NCI-H1417 (cell line): ENCODE measurements at places on chromosomes 12 and 14.

- DNase-seq: no peak
Measured at GRCh38 chr14:36478782-36479181, 41.2 kb downstream of the NKX2-1 start.

DNA sequence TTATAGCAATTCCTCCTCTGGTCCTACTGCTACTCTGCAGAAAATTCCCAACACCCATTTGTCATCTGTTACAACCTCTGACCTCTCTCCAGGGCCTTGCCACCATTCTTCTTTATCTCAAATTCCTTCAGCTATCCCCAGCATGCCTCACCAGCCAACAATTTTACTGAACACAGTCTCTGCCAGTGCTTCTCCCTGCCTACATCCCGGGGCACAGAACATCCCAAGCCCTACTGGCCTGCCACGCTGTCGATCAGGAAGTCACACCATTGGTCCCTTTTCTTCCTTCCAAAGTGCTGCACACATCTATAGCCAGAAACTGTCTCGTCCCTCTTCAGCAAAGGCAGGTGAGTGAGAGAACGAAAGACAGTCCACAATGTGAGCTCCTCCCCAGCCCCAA, 122.1 kb downstream of the TTLL5 start:
- no peak for DNase-seq

- DNase-seq: no peak
Measured at GRCh38 chr12:52641468-52641867, 10.5 kb downstream of the KRT2 start.

DNA sequence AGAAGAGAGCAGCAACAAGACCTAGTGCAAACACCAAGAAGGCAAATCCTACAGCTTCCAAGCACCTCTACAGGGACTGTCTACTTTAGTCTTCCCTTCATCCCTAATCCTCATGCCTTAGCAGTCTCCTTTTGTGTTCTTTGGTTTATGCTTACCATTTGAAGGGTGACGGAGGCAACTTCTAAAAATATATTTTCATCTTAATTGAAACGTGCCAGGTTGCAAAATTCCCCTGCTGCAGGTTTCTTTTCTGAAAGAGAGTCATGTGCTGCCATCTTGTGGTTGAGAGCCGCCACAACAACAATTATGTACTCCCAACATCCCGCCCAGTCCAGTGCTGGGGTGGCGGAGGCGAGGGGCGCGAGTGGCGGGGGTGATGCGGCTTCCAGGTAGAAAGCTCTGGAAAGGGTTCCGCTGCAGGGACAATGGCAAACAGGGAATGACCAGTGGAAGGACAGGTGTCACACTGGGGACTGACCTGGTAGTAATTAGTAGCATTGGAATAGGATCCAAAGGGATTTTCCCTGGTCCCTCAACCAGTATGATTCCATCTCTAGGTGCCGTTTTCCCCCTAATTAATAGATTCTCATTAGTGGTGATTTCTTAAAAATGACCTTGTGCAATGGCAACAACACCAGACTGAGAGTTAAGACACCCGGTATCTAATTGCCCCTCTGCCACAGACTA, 80.3 kb upstream of the GNG2 start:
- DNase-seq: peak; percentile 87

DNA sequence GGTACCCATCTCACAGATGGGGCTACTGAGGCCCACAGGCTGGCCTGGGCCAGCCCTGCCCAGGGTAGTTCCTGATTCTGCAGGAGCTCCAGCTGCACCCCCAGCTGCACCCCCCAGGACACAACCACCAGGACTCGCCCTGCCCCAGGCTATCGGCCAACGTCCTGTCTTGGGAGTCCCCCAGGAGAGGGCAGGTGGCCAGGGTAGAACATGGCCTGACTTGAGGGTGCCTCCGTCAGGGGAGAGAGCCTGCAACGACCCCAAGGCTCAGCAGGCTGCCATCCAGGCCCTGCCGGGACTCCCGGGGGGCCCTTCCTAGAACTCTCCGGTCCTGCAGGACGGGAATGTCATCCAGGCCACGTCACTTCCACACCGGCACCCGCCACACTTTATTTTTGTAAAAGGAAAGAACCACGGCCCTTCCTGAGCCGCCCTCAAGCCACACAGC, 15.8 kb downstream of the JAG2 start:
- no peak for DNase-seq

DNA sequence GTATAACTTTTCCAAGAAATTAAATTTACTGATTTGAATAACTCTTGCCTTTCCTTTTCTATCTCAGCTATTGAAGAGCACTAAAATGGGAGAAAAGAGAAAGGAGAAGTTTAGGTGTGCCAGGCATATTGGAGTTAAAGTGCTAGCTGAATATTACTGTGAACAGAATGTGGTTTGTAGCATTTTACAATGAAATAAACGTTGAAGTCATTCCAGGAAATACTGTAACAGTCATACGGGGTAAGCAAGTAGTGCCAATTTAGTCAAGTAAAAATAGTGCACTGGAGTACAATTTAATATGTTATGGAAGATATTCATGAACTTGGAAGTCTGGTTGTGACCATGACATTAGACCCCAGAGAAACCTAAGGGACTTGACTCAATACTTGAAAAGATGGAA, 62.1 kb downstream of the E2F7 start:
- DNase-seq: no peak

DNA sequence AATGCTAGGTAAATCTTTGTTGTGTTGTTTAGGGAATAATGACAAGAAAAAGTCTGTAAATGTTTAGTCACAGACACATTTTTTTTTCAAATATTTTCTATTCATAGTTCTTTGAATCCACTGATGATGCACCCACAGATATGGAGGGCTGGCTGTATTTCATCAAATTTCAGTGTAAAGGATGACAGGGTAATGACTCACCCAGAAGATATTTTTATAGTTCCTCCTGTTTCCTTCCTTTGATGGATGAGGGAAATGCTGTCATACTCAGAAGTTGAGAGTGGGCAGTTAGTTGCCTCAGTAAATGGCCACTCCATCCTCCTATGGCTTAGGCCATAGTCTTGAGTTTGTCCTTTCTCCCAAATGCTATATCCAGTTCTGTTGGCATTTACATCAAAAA, 76.9 kb upstream of the REP15 start:
- no peak for DNase-seq

GRCh38 chr12:51011955-51012354, 14.2 kb downstream of the SLC11A2 start:
- no peak for DNase-seq

GRCh38 chr14:84937449-84937848, 592.5 kb upstream of the FLRT2 start:
- no peak for DNase-seq

DNA sequence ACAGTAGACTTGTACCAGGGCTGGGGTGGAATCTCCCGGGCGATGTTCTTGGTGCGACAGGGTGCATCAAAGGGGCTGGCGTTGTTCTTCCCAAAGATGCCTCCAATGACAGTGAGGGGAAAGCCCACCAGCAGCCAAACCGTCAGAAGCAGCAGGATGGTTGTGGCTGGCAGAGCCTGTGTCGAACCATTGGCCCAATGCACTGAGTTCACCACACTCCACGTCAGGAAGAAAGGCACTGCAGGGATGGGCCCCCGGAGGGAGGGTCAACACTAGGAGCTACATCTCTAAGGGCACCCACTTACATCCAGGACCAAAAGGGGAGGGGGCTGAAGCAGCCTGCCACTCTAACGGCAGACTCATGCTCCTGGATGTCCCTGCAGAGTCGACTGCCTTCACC, 1.8 kb upstream of the IPO4 start:
- DNase-seq: no peak

DNA sequence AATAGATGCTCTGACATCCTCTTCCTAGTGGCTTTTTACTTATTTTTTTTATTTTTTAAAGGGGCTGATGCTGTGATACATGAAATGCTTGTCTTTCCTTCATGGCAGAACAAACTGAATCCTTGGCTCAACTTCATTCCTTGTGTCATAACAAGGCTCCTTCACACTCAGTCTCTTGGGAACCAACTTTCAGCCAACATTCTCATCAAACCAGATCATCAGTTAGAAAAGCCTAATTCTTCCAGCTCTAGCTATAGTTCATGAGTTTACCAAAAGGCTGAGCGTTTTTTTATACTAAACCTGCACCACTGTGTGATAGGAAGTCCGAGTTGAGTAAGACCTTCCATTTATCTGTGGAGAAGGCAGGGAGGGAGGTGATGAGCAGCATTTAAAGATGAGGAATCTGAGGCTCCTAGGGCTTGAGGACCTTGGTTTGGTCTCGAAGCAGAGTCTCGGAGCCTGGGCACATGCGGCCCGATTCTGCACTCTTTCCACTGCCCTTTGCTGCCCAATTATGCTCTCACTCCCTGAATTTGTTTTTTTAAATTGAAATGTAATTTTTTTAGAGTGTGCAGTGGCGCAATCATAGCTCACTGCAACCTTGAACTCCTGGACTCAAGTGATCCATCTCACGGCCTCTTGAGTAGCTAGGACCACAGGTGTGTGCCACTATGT, 8.2 kb downstream of the GPRC5D start:
- DNase-seq: no peak

DNA sequence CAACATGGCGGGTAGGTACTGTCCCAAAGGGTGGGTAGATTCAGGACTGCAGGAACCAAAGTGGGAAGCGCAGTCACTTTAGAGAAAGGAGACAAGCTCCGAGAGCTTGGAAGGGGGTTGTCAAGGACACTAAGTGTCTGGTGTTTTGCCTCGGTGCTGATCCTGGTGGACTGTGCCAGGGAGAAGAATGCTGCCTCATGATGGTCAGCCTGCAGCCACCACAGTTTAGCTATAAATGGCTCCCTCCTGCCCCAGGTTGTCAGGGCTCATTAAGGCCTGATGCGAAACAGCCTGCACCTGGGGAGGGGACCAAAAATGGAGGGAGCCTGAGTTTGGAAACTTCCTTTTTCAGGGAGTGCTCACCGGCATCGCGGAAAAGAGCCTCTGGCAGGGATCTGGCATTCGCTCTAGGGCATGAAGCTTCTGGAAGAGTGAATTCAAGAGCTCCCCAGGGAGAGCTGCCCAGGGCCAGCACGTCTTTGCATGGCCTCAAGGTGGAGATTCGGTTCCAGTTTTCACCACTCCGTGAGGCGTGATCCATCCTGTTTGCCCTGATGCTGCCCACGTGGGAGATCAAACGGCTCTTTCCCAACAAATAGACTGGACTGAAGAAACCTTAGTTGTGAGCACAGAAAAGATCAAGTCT, 164.0 kb downstream of the FOXN3 start:
- no peak for DNase-seq

GRCh38 chr12:642633-643474, 20.4 kb downstream of the NINJ2 start:
- DNase-seq: no peak

- no peak for DNase-seq
Measured at GRCh38 chr14:106766145-106766544, 1239.8 kb downstream of the TMEM121 start.

- no peak for DNase-seq
Measured at GRCh38 chr12:124149287-124149686, 145.6 kb upstream of the RFLNA start.

DNA sequence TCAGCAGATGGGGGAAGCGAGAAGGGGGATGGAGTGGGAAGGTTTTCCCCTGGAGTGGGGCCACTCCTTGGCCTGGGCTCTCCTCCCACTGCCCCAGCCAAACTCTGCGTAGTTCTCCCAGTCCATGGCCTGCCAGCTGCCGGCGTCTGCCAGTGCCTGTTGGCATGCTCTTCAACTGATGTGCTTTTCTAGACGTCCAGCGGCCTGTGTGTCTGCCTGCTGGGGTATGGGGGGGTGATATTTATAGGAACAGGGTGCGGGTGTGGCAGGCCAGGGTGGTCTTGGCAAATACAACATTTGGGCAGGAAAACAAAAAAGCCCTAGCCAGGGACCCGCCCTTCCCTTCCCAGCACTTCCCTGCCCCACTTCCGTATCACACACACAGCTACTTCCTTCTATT, 786.3 kb upstream of the NOVA1 start:
- no peak for DNase-seq

DNA sequence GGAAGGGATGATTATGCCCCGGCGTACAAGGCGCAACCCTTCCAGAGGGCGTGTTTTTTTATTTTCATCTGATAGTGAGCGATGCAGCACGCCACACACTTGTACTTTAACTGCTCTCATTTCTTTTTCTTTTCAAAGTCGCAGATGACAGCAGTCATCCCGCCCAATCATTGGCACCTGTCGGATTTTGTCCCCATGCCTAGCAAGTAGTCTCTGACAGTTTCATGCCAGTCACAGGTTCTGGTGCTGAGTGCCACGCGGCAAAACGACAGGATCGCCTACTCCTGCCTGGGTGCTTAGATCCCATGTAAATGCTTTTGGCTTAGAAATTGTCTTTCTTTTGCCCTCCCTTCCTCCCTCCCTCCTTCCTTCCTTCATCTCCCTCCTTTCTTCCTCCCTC, 117.7 kb downstream of the GLT1D1 start:
- DNase-seq: peak; percentile 40

DNA sequence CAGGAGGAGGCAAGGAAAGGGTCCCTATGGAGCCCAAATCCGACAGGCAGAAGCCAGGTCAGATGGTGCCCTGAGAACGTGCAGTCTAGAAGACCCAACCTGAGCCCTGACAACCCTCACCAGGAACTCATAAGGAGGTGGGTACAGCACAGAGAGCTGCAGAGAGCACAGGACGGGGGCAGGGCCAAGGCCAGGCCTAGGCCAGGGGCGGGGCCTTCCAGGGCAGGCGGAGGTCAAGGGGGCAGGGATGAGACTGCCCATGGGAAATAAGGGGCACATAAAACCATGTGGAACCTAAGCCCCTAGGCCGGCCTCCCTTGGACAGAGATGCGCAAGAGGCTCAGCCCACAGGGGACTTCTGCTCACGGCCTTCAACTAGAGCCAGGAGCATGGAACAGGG, 45.1 kb downstream of the SSH1 start:
- DNase-seq: no peak

DNA sequence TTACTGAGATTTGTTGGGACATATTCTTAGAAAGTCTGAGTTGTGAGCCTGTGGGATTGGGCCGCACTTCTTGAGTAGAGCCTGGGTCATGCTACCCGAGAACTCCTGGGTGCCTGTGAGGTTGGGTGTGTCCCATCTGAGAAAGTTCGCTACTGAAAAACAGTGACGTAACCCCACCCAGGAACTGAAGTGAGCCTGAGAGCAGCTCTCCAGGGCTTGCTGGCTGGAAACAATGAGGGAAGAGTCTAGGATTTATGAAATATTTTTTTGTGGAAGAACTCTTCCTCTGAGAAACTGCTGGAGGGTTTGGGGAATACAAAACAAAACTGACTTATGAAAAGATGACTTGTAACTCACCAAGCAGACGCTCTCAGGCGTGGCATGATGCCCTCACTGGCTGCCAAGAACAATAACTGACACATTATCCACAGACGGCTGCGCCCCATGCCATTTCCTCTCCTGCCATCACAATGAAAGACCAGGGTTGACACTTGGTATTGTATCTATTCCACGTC, 69.2 kb downstream of the RASSF3 start:
- DNase-seq: no peak

GRCh38 chr12:131076791-131077747, 123.4 kb downstream of the ADGRD1 start:
- DNase-seq: no peak
